ENCODE measurements at places on chromosomes 5 and 9.

GRCh38 chr5:9851458-9851857 lies 221.3 kb upstream of the TAS2R1 start:
- DNase-seq: no peak

- DNase-seq: no peak
Measured at GRCh38 chr5:169732841-169733240, 95.8 kb downstream of the DOCK2 start.

- DNase-seq: no peak
Measured at GRCh38 chr5:33824516-33825195, 67.1 kb downstream of the ADAMTS12 start.

DNA sequence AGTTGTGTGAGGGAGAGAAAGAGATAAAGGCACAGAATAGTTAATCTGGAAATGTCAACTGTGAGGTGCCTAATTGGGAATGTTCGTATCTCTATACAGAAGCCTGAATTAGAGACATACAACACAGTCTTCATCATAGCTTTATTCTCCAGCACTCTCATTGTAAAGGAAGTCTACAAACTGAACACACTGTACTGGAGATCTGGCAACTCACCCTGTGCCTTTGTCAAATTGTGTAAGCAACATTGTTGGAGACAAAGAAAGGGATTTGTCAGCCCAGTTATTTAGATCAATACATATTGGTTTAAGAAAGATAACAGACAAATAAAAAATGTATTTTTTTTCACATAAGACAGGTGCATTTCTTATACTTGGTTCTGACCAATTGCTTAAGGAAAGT lies 832.9 kb upstream of the DMAC1 start:
- no peak for DNase-seq

DNA sequence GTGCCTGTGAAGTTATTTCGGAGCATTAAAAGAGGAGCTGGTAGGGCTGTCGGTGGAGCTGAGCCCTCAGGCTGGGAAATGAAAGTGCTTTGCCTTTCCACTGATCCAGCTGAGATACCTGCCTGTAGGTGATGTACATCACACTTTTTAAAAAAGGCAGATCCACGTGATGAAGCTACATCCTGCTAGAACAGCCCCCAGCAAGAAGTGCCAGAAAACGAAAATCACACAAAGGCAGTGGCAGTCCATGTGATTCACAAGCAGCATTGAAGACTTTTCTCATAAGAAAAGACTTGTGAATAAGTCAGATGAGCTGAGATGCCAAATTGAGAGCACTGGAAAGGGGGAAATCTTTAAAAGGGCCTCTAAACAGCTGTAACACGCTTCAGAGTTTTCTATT lies 765.1 kb downstream of the PTPRD start:
- DNase-seq: no peak

DNA sequence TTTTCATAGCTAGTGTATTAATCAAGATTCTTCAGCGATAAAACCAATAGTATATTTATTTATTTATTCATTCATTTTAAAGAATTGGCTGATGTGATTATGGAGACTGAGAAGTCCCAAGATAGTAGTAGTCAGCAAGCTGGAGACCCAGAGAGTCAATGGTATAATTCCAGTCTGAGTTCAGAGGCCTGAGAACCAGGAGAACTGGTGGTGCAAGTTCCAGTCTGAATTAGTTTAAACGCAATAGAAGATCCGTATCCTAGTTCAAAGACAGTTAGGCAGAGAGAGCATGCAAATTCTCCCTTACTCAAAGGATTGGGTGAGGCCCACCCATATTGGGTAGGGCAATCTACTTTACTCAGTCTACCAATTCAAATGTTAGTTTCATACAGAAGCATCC lies 364.2 kb upstream of the RPS23 start:
- no peak for DNase-seq

GRCh38 chr5:66197764-66198405 lies 53.8 kb downstream of the SREK1 start:
- DNase-seq: no peak

- DNase-seq: peak; percentile 53
Measured at GRCh38 chr9:107239474-107239873, 43.6 kb upstream of the RAD23B start.

- no peak for DNase-seq
Measured at GRCh38 chr5:68372161-68372560, 156.6 kb downstream of the PIK3R1 start.

GRCh38 chr9:15416880-15417279 lies 5.8 kb upstream of the SNAPC3 start:
- DNase-seq: peak; percentile 30

GRCh38 chr9:99056186-99056585 lies 48.7 kb upstream of the TGFBR1 start:
- no peak for DNase-seq

- no peak for DNase-seq
Measured at GRCh38 chr5:16913187-16914107, 22.6 kb downstream of the MYO10 start.

DNA sequence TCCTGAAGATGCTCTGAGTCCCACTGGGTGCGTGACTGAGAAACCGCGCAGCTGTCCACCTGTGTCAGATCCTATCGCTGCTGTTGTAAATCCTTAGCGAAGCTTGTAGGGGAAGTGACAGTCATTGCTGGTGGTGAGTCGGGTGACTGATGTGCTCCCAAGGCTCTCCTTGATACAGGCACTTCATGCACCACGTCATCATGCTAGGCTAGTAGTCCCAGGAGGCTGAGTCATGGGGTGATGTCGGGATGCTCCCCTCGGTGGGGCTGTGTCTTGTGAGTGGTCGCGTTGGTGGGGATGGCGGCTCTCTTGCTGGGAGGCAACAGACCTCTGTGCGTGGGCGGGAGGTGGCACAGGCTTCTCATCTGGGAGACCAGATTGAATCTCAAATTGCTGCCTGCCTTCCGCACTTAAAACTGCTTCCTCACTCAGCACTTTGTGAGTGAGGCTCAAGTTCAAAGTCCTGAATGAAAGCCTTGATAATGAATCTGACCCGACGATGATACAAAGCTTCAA lies 84.7 kb downstream of the CSNK1A1 start:
- DNase-seq: no peak

DNA sequence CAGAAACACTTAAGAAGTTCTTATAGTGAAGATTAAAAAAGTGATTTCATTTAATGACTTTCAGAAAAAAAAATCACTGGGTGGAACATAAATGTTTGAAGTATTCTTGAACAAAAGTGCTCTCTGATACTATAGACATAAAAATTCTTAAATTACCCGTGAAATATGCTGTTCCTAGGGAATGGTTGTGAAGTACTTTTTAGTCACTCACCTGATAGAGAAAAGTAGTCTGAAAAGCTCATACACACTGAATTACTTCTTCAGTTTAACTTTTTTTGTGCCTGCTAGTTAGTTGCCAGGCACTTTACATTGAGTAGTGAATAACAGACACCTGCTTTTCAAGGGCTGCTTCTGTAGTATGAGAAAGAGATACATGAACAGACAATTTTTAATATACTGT lies 78.0 kb downstream of the SH3GL2 start:
- DNase-seq: no peak

- DNase-seq: no peak
Measured at GRCh38 chr5:91514400-91514799, 131.3 kb upstream of the ARRDC3 start.

- DNase-seq: no peak
Measured at GRCh38 chr5:158843305-158843704, 256.4 kb downstream of the EBF1 start.

All from OCI-LY7 (cell line).